ENCODE measurements at places on chromosomes 2 and 18.

DNA sequence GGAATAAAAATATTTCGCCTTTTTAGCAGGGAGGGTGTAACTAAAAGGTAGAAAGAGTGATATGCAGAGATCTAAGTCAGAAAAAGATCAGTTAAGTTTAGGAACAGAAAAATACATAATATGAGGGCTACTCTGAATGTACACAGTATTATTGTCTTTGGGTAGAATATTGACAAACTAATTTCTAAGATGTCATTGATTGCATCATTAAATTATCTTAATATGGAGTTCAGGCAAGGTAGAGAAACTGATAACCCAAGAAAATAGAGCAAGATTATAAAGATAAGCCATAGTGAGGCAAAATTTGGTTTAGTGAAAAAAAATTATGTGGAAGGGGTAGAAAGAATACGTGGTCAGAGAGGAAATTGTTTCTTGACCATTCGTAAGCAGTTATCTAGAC is 629.0 kb upstream of the NXPH2 start:
- no peak for DNase-seq

DNA sequence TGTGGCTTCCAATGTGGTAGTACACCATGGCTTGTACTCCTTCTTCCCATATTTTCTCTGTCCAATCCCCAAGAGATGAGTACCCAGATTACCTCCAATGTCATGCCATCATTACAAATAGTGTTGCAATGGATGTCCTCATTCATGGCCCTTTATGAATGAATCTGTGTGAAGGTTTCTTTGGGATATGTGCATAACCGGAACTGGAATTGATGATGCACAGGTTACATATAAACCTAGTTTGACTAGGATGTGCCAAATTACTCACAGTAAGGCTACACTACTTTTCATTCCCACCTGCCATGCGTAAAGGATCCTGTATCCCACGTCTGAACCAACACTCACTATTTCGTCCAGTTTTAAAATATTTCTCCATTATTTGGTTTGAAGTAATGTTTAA is 173.9 kb upstream of the CXCR4 start:
- DNase-seq = no peak

DNA sequence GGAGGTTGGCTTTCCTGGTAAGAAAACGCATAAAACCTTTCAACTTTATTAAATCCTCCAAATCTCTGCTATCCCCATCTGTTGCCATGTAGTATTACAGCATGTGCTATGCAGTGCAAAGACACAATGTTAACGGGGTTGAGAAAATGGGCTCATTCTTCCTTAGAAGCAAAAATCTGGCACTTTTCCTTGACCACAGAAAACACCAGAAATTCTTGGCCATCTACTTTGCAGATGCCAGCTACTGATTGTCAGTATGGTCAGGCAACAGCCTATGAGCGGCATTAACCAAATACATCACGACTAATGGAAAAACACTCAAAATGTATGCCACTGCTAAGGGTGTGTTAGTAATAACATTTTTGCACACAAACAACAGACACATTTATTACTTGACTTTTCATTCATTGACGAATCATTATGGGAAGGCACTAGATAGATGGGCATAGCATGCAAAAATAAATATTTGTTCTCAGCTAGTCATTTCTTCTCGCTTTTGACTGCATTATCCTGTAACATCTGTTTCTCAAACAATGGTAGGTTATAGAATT is 65.2 kb upstream of the CRIM1 start:
- no peak for DNase-seq

DNA sequence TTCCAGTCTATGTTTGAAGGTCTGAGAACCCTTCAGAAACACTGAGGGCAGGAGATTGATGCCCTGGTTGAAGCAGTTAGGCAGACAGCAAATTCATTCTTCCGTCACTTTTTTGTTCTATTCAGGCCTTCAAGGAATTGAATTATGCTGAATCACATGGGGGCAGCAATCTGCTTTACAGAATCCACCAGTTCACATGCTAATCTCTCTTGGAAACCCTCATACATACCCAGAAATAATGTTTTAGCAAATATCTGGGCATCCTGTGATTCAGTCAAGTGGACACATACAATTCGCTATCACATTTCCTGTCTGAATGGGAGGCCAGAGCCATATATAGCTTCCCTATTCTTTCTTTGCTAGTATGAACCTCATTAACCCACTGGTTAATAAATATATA is 301.4 kb upstream of the CNTNAP5 start:
- DNase-seq = no peak

DNA sequence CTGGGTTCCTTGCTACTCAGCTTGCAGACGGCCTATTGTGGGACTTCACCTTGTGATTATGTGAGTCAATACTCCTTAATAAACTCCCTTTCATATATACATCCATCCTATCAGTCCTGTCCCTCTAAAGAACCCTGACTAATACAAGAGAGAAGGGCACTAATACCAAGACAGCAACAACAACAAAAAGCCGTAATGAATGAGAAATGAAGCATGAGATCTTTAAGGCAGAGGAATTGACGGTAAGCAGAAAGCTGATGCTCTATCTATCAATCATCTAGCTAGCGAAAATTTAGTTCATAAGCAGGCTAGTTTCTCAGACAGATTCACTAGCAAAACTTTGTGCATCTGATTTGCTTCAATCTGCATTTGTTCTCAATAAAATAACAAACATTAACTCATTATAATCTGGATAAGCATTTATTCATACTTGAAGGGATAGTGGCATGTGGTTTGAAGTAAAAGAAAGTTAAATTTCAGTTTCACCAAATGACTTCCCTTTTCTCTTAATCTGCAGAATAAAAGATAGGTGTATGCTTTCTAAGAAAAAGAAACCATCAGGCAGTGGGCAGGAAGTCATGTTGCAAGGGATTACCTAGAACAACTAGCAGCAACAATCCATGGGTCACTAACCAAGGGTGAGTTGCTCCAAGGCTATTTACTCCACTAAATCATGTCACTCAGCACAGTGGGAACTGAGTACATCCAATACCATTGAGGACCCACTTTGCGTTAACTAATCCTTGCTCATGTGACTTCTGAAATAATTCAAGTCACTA is 376.5 kb downstream of the TMEM182 start:
- DNase-seq = no peak

GRCh38 chr2:20125164-20125563 is 73.7 kb upstream of the LAPTM4A start:
- no peak for DNase-seq

DNA sequence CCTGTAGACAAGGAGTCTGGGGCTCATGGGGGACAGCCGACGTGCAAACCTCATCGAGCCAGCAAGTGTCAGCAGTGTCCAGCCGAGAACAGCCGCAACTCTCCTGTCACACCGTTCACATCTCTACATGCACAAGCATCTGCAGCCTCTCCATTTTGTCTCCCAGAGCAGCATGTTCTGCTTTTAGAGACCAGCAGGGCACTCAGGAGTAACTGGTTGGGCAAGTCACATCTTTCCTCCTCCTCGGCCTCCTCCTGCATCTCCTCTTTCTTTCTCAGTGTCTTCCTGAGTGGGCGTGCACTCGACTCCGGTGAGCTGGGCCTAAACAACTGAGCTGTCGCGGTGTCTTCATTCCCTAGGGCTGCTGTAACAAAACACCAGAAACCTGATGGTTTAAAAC is 249.9 kb downstream of the SH3BP4 start:
- no peak for DNase-seq

GRCh38 chr18:13337369-13337768 is 118.8 kb downstream of the LDLRAD4 start:
- DNase-seq = no peak

- DNase-seq = no peak
Observed at GRCh38 chr2:217185265-217185995, 325.6 kb upstream of the TNP1 start.

DNA sequence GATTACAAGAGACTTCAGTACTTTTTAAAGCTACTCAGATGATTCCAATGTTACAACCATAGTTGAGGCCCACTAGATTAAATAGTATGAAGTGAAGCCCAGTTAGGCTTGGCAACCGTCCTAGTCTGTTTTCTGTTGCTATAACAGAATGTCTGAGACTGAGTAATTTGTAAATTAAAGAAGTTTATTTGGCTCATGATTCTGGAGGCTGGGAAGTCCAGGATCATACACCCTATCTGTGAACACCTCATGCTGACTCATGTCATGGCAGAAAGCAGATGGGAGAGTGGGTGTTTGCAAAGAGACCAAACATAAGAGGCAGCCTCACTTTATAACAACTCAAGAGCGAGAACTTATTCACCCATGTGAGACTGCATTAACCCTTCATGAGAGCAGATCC is 63.1 kb downstream of the CCDC150 start:
- no peak for DNase-seq

GRCh38 chr2:167783261-167784083 is 463.9 kb downstream of the STK39 start:
- no peak for DNase-seq

GRCh38 chr2:196291873-196292800 is 120.8 kb upstream of the STK17B start:
- no peak for DNase-seq

GRCh38 chr2:184304006-184304405 is 294.3 kb upstream of the ZNF804A start:
- DNase-seq = no peak

- DNase-seq = no peak
Observed at GRCh38 chr2:16251511-16252225, 311.3 kb downstream of the MYCN start.

Measured in CD4-positive, alpha-beta T cell treated with Interleukin-12 subunit alpha and Interleukin-12 subunit beta, for 1 hour (primary cell).